B cell (primary cell): ENCODE measurements at places on chromosomes 16 and 17.

GRCh38 chr16:90048347-90048722 is 28.8 kb downstream of the PRDM7 start:
- DNase-seq = peak; percentile 27

- DNase-seq = no peak
These were observed 4.0 kb upstream of the ZC3H18 start for GRCh38 chr16:88566158-88566557.

DNA sequence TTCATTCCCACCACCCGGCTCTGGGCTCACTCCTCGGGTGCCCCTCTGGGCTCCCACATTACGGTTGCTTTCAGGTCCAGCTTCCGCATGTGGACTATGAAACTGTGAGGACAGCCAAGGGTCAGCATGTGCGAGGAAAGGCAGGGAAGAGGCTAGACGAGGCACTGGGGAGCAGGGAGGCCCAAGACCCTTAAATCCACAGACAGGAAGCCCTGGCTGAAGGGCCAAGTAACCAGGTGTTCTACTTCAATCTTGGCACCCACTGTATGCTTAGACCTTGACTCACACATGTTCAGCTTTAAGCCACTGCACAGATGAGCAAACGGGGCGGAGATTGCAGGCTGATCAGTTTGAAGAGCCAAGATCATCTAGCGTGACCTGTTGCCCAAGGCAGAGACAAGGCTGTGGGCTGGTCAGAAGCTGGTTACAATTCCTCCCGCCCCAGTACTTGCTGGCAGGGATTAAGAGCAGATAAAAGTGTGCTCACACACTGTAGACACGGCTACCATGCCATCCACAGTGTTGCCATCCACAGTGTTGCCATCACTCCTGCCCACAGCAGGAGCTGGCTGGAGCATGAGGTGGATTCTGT is at the start of gene CES4A:
Gene CES4A (plus strand): TSS at position 393 of the 592 bp plus-strand sequence. CDS start 184 bp downstream, at position 577.
- no peak for DNase-seq

GRCh38 chr17:38326996-38327792 is 16.6 kb downstream of the GPR179 start:
- DNase-seq = no peak

DNA sequence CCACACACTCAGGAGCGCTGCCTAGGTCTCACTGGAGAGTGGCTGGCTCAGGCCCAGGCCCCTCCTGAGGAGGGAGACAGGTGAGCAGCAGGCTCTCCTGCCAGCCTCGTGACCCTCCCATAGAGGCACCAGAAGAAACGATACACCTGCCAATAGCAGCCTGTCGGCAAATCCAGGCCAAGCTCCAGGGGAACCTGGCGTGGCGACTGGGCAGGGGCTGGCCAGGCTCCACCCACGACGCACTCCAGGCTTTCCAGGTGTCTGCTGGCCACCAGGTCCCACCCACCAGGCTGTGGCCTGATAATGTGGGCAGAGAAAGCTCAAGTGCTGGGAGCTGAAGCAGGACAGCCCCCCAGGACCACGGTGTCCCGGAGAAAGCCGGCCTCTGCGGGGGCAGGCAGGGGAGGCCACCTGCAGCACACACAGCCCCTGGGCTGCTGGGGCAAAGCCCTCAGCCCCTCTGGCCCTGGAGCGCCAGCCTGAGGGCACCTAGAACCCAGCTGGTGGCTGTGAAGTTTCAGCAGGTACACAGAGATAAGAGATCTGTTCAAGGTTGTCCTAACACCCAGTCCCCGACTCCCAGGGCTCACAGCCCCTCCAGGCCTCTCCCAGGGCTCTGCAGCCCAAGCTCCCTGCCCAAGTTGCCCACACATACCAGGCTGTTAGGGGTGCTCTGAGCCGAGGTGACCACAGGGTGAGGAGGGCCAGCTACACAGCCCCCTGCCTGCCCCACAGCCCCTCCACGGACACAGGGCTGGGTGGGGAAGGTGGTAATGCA is 2.4 kb downstream of the PGAP6 start:
- DNase-seq = no peak

GRCh38 chr16:70743791-70744190 is 57.2 kb downstream of the VAC14 start:
- DNase-seq = no peak

DNA sequence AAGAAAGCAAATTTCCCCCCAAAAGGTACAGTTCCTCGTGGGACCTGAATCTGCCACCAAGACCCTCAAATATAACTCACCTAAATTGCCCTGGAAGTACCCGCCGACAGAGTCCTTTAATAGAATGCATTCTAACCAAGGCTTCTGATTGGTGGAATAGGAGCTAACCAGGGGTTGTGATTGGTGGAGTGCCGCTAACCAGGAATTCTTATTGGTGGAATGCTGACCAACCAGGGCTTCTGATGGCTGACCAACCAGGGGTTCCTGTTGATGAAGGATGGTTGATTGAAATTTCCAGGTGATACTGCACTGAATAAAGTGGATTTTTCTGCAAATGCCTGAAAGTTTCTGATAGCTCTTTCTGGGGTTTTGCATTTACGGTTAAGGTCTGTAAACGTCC is 6.5 kb downstream of the TFAP4 start:
- no peak for DNase-seq

DNA sequence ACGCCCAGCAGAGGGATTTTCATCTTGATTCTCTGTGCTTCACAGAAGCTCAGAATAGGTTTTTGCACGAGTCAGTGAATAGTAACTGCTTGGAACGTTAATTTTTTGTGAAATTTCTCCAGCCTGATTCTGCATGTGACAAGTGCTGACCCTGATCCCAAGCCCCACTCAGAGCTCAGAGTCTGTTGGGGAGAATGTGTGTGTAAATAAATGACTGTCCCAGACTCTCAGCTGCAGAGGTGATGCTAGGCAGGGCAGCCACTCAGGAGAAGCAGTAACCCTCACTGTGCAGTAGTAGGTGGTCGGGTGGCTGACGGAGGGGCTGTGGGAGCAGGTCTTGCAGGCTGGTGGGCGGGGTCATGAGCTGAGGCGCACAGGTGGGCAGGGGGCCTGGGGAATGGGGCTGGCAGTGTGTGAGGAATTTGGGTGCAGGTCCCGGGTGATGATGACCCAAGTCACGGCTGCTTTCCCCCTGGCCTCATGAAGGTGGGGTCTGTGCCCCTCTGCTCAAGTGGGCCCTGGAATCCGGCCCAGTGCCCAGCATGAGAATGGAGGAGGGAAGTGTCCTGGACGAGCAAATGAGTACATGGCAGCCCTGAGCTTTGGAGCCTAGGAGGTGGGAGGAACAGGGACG is 16.3 kb upstream of the FOXK2 start:
- no peak for DNase-seq

DNA sequence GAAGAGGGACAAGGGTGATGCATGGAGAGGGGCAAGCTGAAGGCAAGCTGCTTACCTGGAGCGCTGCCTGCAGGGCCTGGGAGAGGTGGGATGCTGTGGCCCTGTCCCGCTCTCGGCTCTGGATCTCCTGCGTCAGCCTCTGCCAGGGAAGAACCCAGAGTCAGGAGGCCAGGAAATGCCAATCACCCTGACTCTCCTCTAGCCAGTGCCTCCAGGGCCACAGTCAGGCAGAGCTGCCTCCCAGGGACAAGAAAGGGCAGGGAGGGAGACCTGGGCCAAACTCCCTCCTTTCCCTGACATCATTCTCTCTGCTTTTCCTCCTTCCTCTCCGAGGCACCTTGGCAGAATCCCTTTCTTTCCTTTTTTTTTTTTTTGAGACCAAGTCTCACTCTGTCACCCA is 11.3 kb downstream of the CDK3 start:
- no peak for DNase-seq

GRCh38 chr16:24728011-24728410 is 1.4 kb upstream of the TNRC6A start:
- no peak for DNase-seq

DNA sequence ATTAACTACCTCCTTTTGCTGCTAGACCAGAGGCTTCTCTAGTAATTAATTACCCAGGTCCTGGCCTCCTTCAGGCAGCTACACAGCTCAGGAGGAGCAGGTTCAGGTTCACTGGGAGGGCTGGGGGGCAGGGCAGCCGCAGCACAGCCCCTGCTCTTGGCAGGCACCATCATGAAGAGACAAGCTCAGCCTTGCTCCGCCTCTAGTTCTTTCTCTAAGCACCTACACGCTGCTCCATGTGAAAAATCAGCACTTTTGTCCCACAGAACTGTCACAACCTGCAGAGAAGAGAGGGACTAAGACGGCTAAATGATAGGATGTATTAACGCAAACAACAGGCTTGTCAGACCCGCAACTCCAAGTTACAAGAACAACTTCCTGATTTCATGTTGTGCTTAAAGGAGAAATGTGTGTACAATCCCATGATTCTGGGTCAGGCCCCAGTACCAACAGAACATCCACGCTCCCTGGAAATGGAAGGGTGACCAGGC is 53.4 kb downstream of the GRB2 start:
- no peak for DNase-seq

DNA sequence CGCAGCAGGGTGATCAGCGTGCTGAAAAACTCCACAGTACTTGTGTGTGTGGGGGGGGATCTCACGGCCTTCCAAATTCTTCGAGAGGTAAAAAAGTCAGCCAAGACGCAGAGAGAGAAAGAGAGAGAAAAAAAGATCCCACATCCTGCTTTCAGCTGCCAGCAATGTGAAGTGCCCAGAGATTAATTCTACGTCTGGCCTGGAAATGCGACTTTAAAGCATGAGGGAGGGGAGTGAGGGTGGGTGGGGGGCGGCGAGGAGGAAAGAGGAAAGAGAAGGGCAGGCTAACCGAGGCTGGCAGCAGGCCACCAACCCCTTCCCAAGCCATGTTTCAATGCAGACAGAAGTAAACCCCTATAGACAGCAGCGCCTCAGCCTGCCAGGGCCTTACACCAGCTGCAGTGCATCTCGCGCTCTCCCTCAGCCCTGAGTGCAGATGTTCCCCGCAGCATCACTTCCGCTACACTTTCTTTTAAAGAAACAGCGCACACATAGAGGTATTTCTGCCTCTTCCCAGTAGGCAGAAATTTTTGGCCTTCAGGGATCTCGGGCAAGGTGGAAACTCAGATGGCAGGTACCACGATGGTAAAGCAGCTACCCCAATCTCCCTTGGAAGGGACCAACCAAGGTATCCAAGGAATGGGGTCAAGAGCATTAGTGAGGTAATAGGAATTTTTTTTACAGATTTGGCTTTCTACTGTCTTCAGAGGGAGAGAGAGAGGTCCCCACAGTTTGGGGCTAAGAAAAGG is 87.8 kb downstream of the SMG6 start:
- peak; percentile 79 for DNase-seq

DNA sequence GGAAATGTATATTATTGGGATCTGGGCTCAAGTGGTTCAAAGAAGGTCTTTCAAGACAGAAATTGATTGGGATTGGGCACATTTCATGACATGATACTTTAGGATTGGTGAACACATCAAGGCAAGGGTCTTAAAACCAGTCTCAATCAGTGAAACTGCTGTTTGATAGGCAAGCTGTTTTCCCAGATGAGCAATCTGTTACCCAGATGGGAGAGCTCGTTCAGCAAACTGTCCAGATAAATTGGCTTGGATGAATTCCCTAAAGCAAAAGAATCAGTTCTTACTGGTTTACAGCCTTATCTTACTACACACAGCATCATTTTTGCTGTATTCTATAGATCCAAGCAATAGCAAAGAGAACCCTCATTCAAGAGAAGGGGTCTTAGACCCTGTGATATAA is 31.0 kb upstream of the CNEP1R1 start:
- no peak for DNase-seq

GRCh38 chr17:83083368-83084201 is 4.2 kb downstream of the METRNL start:
- DNase-seq = no peak

DNA sequence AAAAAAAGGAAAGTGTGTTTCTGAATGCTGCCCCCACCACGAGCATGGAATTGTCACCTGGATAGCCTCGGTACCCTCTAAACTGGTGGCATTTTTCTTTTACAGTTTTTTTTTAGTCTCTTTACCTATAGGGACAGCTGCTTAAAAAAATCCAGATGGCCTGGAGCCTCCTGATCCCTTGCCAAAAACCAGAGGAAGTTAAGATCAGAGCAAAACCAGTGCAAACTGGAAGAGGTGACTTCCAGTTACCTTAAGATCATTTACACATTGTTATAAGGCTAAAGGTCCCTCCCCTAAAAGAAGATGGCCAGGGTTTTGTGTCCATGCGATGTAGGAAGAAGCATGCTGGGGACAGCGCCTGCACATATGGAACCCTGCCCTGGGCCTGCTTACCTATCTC is 3.5 kb downstream of the MEFV start:
- DNase-seq = no peak

DNA sequence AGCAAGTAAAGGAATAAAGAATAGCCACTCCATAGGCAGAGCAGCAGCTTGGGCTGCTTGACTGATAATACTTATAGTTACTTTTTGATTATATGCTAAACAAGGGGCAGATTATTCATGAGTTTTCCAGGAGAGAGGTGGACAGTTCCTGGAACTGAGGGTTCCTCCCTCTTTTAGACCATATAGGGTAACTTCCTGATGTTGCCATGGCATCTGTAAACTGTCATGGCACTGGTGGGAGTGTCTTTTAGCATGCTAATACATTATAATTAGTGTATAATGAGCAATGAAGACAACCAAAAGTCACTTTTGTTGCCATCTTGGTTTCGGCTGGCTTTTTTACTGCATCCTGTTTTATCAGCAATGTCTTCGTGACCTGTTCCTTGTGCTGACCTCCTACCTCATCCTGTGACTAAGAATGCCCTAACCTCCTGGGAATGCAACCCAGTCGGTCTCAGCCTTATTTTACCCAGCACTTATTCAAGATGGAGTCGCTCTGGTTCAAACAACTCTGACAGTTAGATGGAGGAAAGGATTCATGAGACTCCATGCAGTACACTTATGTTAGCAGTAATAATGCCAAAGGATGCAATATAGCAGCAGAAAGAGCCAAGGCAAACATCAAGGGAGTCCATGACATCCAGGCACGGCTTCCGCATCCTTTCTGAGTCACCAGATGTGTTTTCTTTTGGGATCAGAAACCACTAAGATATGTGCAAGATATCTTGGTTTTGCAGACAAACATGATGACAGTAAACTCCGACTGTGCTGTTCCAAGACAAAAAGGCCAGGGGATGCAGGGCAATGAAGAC is 55.8 kb upstream of the B4GALNT2 start:
- no peak for DNase-seq

DNA sequence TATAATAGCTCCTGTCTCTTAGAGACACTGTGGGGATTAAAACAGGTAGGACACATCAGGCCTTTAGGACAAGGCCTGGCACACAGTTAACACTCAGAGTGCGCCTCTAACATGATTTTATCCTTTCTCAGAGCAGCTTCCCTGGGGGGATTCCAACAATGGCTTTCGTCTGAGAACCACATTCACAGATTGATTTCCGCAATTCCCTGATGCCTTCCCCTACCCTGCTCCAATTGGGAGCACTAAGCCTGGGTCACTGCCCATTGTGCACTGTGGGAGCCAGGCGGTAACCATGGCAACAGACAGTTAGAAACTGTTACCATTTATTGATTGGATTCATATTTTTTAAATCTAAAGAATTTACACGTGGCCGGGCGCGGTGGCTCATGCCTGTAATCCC is 5.9 kb upstream of the ALKBH5 start:
- DNase-seq = no peak

DNA sequence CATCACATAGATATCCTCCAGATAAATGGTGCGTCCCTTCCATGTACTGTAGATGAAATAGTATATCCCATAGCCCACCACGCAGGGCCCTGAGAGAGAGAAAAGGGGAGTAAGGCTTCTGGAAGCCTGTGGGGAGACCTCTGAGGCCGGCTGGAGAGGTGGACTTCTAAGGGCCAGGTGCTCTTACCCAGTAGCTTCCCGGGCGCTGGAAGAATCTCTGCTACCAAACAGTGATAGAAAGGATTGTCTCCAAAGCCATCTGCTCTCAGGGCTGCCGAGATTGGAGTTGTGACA is 718 bp downstream of the SAT2 start:
- no peak for DNase-seq
